ENCODE measurements at places on chromosomes 2 and 18.

GRCh38 chr2:239445771-239446524, 45.1 kb upstream of the HDAC4 start:
- DNase-seq = no peak

- no peak for DNase-seq
Observed at GRCh38 chr2:58640042-58640441, 398.9 kb upstream of the FANCL start.

- no peak for DNase-seq
Observed at GRCh38 chr2:195993623-195994022, 75.0 kb downstream of the DNAH7 start.

DNA sequence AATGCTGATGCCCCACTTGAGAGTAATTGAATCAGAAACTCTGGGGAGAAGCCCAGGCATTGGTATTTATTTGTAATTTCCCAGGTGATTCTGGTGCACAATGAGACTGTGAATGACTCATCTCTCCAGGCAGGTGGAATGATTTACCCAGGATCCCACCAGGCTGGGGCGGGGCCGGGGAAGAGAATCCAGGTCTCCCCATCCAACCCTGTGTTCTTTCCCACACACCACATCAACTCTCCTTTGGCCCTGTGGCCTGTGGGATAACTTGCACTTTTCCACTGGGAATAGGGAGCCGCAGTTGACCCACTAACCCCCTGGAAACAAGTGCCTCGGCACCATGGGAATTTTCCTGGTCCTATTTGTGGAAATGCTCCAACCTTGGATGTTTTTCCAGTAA, 409.8 kb downstream of the ZNF521 start:
- DNase-seq = no peak

GRCh38 chr2:68368654-68369336, 3.7 kb downstream of the PLEK start:
- DNase-seq = no peak

DNA sequence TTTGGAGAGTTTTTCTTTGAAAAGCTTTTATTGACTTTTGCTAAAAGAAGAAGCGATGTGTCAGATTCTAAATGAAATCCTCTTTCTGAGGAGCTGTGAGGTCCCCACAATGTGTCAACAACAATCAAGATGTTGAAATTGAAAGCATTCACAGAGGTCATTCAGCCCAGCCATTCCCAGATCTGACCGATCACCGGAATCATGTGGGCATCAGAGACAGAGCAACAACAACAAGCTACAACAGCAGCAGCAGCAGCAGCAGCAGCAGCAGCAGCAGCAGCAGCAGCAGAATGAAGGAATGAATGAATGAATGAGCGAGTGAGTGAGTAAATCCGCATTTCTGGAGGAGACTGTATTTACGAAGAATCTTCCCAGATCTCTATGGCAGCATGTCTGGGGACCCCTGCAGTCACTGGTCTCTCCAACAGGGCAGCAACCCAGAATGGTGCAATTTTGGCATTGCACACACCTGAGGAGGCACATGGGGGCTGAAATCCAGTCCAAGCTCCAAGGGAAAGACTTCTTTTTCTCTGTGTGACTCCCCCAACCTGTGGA, 299.0 kb downstream of the MYCN start:
- no peak for DNase-seq

GRCh38 chr2:5696945-5697521, 4.8 kb downstream of the SOX11 start:
- no peak for DNase-seq

DNA sequence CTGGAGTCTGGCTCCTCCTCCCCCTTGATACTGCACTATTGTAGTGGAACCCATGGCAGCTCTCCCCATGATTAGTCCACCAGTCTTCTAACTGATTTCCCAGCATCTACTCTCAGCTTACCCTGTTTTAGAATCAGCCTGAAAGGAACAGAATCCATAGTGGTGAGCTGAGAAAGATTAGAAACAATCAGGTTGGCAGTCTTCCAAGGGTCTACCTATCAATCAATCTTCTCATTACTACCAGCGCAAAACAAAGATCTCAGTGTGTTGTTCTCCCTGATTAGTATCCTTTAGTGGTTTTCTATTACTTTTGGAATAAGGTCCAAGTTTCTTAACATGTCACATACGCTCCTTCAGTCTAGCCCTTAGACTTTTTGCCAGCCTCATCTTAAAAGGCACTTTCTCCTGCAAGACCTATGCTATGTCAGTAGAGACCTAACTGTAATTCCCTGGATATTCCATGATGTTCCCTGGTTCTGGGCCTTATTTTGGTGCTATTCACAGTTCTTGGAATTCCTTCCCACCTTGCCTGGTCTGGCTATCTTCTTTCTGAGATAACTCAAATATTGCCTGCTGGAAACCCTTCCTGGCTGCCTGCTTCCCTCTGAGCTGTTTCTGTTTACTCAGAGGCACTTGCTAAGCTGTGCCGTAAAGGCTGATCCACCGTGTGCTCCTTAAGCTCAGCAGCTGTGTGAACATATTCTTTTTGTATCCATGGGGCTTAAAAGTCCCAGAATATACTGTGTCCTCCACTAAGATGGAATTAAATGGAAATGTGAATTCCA, 32.6 kb downstream of the LAMA3 start:
- no peak for DNase-seq

DNA sequence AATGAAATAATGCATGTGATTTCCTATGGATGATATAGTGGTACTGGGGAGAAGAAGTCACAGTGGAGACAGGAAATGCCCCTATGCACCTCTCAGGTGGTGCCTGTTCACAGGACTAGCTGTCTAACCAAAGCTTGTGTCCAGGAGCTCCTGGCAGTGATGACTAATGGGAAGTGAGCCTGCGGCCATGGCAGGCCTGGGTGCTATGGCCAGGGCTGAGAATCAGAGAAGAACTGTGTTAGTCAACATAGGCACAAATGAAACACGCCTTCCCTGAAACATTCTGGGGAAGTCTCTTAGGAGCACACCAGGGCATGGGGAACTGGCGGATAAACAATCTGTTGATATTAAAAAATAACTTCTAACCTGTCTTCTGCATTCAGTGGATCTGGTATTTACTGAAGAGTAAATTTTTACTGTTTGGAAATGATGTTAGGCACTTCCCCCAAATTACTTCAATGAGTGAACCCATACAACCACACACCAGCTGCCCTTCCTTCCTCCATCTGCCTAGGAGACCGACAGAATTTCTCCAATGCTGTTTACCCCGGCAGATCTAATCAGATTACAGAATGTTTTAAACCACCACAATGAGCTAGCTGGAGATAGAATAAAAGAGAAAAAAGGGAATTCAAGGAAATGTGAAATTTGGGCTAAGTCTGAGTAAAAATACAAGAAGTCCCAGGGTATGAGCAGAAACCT, 67.4 kb downstream of the MEP1B start:
- no peak for DNase-seq

- DNase-seq = no peak
Observed at GRCh38 chr2:53572696-53573095, 194.9 kb upstream of the CHAC2 start.

- DNase-seq = no peak
Observed at GRCh38 chr2:101569886-101570520, 95.1 kb upstream of the RFX8 start.

GRCh38 chr2:177633111-177633510, 240.5 kb downstream of the AGPS start:
- DNase-seq = no peak
